Uterine smooth muscle cell (primary cell): ENCODE measurements at places on chromosomes 3 and 15. TPM values are rescaled to one million over a fixed set of nuclear protein-coding genes. Genes with fewer than 3 reads are reported as not detected.

Gene GOLGA6L10
- 0.11 and 1.00 TPM in 2 replicates for total RNA-seq

Gene MEGF11
- not detected in 2 replicates for total RNA-seq

Gene CFAP92
- total RNA-seq, result not detected in 2 replicates

Gene SEMA3G
- under 0.01 TPM in 2 replicates for total RNA-seq

Gene NGRN
- total RNA-seq, result 71.2 and 76.0 TPM in 2 replicates

Gene SLC7A14
- total RNA-seq, result 0.44 and 0.75 TPM in 2 replicates

Gene EXD1
- total RNA-seq, result 0.11 TPM in 1 of 2 replicates, not detected in the other

Gene PATL2
- 0.62 and 0.77 TPM in 2 replicates for total RNA-seq

Gene SV2B
- total RNA-seq, result under 0.01 and 0.12 TPM in 2 replicates

Gene TXNRD3
- total RNA-seq, result 8.6 and 10.2 TPM in 2 replicates

Gene GOLGA6L7
- total RNA-seq, result not detected in 2 replicates

Gene SHC4
- 1.5 and 1.7 TPM in 2 replicates for total RNA-seq

Gene FOXL2
- 11.2 and 12.8 TPM in 2 replicates for total RNA-seq

Gene NKTR
- 68.1 and 83.8 TPM in 2 replicates for total RNA-seq

Gene OXTR
- 8.9 and 12.1 TPM in 2 replicates for total RNA-seq

Gene BFSP2
- total RNA-seq, result not detected in 2 replicates

Gene FAM107A
- total RNA-seq, result under 0.01 TPM in 1 of 2 replicates, not detected in the other

Gene ESYT3
- total RNA-seq, result 4.5 and 6.5 TPM in 2 replicates

Gene HRG
- total RNA-seq, result not detected in 2 replicates

Gene NANOGP8
- total RNA-seq, result not detected in 2 replicates

Gene SAXO2
- total RNA-seq, result 0.22 and 0.37 TPM in 2 replicates

Gene COLQ
- total RNA-seq, result 0.66 and 0.75 TPM in 2 replicates

Gene SPRED1
- 47.0 and 56.8 TPM in 2 replicates for total RNA-seq

Gene CD96
- not detected in 2 replicates for total RNA-seq

Gene ZDHHC19
- not detected in 2 replicates for total RNA-seq

Gene DNASE1L3
- total RNA-seq, result not detected in 2 replicates

Gene GPR176
- total RNA-seq, result 135 and 142 TPM in 2 replicates

Gene TGM5
- not detected in 2 replicates for total RNA-seq

Gene USP19
- total RNA-seq, result 56.4 and 61.4 TPM in 2 replicates

Gene CYP11A1
- total RNA-seq, result under 0.01 and 0.11 TPM in 2 replicates

Gene FAM43A
- total RNA-seq, result 15.5 and 28.5 TPM in 2 replicates

Gene MAN2A2
- total RNA-seq, result 13.6 and 15.5 TPM in 2 replicates

Gene PAQR5
- 0.37 and 1.5 TPM in 2 replicates for total RNA-seq

Gene CPA3
- total RNA-seq, result not detected in 2 replicates

Gene NAA80
- total RNA-seq, result 3.4 and 4.6 TPM in 2 replicates
